ENCODE measurements at places on chromosomes 2 and 18.

- DNase-seq, result no peak
Measured at GRCh38 chr2:46825231-46825938, 90.2 kb downstream of the MCFD2 start.

DNA sequence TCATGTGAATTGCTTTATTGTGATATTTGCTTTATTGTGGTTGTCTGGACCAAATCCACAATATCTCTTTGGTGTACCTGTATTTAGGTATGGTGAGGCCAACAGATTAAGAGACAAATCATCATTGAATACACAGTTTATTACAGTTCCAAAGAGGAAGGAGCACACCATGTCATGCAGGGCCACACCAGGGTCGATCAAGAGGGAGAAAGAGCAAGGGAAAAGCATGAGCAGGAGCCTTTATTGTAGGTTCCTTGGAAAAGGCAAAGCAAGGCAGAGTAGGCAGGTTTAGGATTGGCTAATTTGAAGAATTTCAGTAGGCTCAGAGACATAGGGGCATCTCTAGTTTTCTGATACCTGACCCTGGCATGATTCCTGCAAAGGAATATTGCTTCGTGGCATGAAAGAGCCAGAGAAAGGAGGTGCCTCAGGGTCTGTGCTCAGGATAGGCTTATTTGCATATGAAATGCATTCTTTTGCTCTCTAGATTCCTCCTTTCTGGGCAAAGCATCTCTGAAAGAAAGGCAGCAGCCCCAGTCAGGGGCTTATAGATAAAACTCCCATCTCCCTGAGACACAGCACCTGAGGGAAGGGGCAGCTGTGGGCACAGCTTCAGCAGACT, 214.2 kb upstream of the ERBB4 start:
- no peak for DNase-seq

- no peak for DNase-seq
Measured at GRCh38 chr18:22505141-22505591, 87.5 kb upstream of the CTAGE1 start.

DNA sequence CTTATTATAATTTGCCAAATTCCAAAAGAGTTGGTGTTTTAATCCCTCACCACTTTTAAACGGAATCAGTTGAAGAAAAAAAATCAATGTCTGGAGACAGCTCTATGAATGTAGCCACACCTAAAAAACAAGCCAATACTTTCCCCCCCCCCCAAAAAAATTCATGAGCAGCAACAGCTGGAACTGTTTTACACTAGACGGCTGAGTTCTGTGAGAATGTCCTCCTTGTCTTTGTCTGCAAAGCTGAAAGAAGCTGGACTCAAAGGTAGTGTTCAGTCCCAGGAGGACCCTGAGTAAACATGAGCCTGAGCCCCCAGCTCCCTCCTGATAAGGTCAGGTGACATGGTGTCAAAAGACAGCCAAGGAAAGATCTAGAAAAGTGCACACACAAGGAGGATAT, 68.2 kb downstream of the ZNF521 start:
- no peak for DNase-seq

DNA sequence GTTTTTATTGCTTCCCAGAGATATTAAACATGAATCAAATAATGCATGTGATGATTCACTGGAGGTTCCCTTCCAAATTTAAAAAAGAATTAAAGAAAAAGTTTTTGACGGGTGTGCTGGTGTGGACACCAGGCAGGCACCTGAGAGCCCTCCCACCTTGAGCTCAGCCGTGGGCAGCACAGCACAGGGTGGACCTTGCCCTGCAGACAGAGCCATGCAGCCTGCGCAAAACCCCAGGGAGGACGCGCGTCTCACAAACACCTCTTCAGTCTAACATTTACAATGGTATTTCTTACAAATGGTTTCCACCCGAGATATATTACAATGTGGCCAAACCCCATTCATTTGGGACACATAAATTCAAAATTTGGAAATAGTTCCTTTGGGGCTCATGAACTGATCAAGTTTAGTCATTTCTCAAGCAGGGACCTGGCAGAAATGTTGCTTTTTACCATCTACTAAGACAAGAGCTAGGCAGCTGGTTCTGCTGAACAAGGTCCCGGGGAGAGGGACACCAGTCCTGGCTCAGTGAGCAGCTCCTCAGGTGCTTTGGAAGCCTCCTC, 45.4 kb downstream of the ODC1 start:
- no peak for DNase-seq

DNA sequence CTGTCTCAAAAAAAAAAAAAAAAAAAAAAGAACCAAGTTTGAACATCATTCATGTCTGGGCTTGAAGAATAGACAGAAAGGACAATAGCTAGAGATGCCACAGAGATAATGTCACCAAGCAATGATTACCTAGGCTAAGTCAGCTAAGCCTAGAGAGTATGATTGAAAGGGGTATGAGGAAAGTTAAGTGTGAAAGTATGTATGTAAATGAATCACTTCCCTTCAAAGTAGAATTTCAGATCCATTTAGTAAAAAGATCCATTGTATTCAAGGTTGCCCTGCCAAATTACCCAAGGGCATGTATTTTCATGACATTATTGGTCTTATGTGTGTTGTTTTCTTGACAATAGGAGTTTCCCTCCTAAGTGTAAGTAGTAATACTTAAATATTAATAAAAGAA, 34.1 kb upstream of the SLC39A10 start:
- DNase-seq, result no peak

- DNase-seq, result no peak
Measured at GRCh38 chr2:39123436-39123999, 2.7 kb upstream of the SOS1 start.

DNA sequence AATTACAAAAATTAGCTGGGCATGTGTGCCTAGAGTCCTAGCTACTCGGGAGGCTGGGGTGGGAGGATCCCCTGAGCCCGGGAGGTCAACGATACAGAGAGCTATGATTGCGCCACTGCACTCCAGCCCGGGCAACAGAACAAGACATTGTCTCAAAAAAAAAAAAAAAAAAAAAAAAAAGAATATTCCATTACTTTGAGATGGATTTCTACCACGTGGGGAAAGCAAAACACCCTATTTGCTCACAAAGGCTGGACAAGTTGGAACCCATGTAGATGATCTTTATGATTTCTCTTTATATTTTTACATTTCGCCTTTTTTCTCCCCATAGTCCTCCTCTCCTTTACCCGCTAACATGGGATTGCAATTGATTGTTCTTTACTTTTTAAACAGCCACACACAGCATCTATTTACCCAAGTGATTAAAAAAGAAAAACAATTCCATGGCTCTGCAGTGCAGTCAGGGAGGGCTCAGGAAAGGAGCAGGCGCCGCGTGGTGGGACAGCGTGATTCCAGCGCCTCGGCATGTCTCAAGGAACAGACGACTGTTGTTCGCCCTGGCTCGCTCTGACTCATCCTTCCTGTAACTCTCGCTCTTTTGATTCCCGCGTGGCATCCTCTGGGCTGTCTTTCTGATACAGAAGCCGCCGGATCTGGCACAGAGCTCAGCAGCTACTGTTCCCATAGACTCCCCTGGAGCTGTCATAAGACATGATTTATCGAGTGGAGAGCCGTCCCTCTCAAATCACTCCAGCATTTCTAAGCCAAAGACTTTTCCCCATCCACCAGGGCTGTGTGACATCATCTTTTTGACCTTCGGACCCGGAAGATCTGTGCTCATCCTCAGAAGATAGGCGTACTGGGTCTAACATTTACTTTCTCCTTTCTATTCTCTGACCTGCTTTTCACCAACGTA, 230.4 kb upstream of the AGAP1 start:
- no peak for DNase-seq

- DNase-seq, result no peak
Measured at GRCh38 chr18:35142275-35142615, 98.6 kb upstream of the ZNF397 start.

GRCh38 chr2:177038787-177039484, 173.7 kb upstream of the HNRNPA3 start:
- no peak for DNase-seq

GRCh38 chr18:61982475-61982874, 89.7 kb upstream of the RNF152 start:
- no peak for DNase-seq

DNA sequence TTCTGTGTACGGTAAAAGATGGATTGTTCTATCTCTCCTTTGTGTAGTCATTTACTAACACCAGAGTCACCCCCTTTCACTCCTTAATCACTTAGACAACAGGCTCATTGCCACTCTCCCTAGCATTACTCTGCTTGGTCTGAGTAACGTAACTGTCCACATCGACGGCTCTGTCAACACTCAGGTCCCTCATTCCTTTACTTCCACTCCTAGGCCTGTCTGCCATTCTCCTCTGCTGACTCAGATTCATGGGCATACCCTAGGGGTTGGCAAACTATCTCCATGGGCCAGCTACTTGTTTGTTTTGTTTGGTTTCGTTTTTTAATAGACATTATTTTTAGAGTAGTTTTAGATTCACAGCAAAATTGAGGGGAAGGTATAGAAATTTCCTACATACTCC, 243.9 kb downstream of the NR4A2 start:
- no peak for DNase-seq

- DNase-seq, result no peak
Measured at GRCh38 chr2:206349375-206349774, 74.9 kb downstream of the ZDBF2 start.

- DNase-seq, result no peak
Measured at GRCh38 chr18:25097057-25097456, 254.9 kb downstream of the ZNF521 start.

- no peak for DNase-seq
Measured at GRCh38 chr2:232974396-232974795, 38.7 kb downstream of the NGEF start.

DNA sequence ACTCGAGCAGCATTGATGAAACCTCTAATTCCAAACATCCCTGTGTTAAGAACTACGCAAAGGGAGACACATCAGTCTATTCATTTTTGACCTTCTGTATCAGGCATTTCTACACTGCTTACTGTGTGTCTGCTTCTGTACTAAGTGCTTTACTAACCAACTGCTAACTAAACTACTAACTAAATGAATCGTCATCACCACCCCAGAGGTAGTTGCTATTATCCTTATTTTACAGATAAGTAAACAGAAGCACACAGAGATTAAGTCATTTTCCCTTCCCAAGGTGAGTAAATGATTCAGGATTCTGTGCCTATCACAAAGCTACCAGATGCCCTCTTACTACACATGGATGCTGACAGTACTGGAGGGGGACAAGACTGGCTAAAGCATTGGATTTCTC, 284.1 kb downstream of the AGPS start:
- no peak for DNase-seq

DNA sequence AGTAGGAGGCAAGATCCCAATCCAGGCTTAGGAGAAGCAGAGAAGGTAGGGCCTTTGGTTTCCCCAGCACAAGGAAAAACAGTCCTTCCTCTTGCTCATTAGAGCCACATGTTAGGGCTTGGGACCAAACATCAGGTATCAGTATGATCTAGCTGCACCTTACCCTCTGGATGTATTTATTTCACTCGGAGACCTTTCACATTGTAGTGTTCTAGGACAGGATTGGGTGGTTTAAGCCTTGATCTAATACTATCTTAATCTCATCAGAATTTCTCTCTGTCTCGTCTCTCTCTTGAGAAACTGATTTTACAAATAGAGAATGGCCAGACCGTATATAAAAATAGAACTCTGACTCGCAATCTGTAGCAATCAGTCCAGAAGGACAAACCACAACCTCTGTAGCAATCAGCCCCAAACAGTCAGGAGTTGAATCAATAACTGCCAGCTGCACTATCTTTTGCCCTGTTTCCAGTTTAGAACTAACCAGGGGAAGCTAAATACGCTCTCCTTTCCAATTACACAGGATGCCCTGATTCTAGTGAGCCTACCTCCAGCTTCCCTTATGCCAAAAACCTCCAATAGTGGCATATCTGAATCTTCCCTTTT, 207.1 kb downstream of the TDRD15 start:
- DNase-seq, result no peak

- no peak for DNase-seq
Measured at GRCh38 chr2:49029406-49029805, 124.9 kb downstream of the FSHR start.

GRCh38 chr18:48697441-48697840, 158.6 kb downstream of the CTIF start:
- no peak for DNase-seq

DNA sequence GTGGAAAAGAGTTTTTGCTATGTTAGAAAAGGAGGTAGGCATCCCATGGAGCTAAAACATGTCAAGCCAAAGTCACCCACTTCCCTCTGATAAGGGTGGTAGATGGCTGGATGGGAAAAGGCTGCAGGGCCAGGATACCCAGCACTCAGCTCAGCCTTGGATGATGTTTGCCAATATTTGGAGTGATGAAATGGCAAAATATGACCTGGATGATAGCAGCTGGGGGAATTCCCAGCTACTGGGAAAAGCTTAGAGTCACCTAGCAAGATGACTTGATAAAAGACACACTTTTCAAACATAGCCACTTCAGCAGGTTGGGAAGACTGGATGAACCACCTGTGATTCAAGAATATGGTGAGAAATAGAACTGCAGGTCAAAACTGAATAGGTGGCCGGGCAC, 10.1 kb downstream of the RFX8 start:
- DNase-seq, result no peak

All from stimulated activated CD8-positive, alpha-beta memory T cell treated with anti-CD3 and anti-CD28 coated beads, Interleukin-2, amount 100 ng/mL, for 1 hour (primary cell).